AG20443 (cell line): ENCODE measurements at places on chromosomes 13 and 19.
A peak's percentile ranks its signal among the peaks of the same experiment; 100 is the strongest.

GRCh38 chr13:59542303-59542702, 621.4 kb downstream of the DIAPH3 start:
- no peak for DNase-seq

DNA sequence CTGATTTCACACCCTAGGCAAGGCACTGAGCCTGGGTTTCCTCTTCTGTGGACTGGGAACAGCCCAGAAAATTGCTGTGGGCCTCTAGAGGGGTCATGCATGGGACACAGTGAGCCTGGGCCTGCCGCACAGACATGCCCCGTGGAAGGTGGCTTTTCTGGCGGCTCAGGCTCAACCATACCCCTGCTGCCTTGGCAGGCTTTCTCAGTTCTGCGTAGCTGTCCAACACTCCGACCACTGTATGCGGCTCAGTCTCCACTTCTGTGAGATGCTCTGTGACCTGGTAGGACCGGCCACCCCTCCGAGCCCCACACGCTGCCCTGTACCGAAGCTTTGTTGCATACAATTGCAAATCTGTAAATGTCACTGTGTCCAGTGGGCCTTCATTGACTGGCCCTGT, 126.3 kb downstream of the UQCRFS1 start:
- no peak for DNase-seq

DNA sequence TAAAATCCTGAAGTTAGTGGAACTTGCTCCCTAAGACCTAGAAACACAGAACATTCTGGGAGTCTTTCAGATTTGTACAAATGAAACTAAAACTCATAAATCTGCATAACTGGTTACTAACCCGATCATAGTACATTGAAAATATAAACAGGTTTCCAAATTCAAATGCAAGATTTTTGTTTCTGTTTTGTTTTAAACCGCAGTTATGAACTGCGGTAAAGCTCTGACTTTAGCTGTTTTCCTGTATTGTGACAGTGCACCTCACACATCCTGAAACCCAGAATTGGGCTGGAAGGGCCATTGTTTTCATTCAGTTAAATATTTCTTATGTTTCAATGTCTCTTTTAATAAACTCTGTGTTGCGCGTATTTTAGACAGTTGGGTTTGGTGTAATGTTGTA, 204.7 kb downstream of the SHISA2 start:
- DNase-seq = no peak

DNA sequence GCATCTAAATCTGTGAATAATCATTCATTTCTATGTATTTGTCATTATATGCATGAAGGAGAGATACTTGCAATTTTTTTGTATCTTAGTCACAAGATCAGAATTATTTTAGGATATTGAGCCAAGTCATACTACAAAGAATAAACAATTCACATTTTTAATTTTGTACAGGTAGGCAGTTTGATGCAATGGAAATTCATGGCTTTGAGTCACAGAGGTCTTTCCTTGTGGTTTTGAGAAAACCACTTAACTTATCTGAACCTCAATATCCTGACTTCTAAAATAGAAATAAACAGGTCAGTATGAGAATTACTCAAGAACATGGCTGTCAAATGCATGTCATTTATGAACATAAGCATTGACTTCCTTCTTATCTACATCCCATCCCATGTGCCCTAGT, 221.4 kb upstream of the SLC10A2 start:
- no peak for DNase-seq

DNA sequence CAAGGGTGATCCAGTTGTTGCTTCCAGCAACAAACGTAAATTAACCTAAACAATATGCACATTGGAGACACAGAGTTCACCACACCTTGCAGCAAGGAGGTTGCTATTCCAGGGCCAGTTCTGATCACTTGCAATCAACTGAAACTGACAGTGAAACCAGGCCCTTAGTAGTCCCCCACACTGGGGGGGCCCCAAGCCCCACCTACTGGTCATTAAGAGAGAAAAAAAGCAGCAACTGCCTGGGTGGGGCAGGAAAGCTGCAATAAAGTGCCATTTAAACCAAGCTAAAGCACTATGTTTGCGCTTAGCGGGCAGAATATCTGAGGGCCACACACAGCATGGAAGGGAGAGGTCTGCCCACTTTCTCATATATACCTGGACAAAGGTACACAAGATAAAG, 51.5 kb downstream of the ATP7B start:
- no peak for DNase-seq

GRCh38 chr13:83298617-83299016, 583.7 kb downstream of the SLITRK1 start:
- DNase-seq = no peak

- DNase-seq = no peak
Observed at GRCh38 chr13:105240371-105240770, 1295.1 kb downstream of the EFNB2 start.

DNA sequence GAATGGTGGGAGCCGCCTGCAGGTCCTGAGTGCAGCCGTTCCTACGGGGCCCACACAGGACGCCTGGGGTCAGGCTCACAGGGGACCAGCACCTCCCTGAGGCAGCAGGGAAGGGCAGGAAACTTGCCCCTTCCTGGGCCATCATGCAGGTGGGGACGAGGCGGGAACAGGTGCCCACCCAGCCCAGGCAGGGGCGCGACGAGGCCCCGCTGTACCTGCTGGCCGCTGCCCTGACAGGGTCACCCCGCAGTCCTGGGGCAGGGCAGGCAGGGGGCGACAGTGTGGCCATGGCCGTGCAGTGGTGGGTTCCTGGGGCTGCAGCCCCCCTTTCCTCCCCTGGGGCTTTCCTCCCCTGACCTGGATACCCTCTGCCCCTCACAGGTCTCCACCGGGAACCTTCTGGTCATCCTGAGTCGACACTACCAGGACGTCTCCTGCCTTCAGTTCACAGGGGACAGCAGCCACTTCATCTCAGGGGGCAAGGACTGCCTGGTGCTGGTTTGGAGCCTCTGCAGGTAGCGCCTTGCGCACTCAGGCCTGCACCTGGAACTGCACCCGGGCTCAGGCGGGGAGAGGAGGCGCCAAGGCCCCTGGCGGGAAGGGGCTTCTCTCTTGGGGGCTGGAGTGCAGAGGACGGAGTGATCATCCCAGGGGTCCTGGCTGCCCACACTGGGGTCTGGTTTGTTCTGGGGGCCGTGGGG, 5.4 kb downstream of the WDR18 start:
- no peak for DNase-seq

- DNase-seq = no peak
Observed at GRCh38 chr13:75186379-75186778, 295.6 kb downstream of the TBC1D4 start.

GRCh38 chr19:54470991-54471782, 1.9 kb downstream of the CDC42EP5 start:
- peak; percentile 35 for DNase-seq
